ENCODE measurements at places on chromosomes 7 and 10. TPM values are rescaled to one million over a fixed set of nuclear protein-coding genes. Genes with fewer than 3 reads are reported as not detected.

C7orf57 gene
- 0.62 TPM for total RNA-seq

SORCS3 gene
- total RNA-seq: not detected

DNAJB6 gene
- total RNA-seq: 66.6 TPM

GRID1 gene
- not detected for total RNA-seq

MOSPD3 gene
- total RNA-seq: 5.4 TPM

ZNF92 gene
- total RNA-seq: 9.1 TPM

CPA2 gene
- total RNA-seq: not detected

PDE1C gene
- total RNA-seq: 0.33 TPM

NACAD gene
- 0.33 TPM for total RNA-seq

RBP3 gene
- not detected for total RNA-seq

PYROXD2 gene
- total RNA-seq: 2.8 TPM

Data from melanocyte of skin (primary cell).